ENCODE measurements at places on chromosomes 3 and 15. TPM values are rescaled to one million over a fixed set of nuclear protein-coding genes. Genes with fewer than 3 reads are reported as not detected.

CPNE9 gene
- not detected for total RNA-seq

ANKUB1 gene
- not detected for total RNA-seq

LTK gene
- 9.1 TPM for total RNA-seq

CSPG4 gene
- 11.2 TPM for total RNA-seq

DNA sequence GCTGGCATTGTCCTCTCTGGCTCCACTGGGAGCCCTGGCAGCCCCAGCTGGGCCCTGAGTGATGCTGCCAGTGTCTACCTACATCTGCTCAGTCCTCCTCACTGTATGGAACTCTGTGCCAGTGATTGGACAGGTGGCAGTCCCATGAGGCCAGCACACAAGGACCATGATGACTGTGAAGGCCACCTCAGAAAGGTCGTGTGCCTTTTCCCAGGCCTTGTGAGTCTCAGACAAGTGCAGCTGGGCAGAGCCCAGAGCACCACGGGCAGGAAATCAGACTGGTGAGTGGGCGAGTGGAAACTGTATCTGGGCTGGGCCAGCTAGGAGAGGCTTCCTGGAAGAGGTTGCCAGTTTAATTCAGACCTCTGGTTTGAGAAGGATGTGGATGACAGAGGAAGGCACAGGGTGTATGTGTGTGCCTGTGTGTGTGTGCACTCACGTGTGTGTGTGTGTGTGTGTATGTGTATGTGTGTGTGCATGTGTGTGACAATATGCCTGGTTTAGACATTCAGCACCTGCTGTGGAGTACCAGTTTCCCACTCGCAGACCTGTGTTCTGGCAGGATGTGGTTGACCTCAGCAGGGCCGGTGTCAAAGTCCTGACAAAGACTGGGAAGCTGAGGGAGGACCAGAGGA, 7.0 kb downstream of the MAPKAPK3 start:
- DNase-seq = no peak

DNA sequence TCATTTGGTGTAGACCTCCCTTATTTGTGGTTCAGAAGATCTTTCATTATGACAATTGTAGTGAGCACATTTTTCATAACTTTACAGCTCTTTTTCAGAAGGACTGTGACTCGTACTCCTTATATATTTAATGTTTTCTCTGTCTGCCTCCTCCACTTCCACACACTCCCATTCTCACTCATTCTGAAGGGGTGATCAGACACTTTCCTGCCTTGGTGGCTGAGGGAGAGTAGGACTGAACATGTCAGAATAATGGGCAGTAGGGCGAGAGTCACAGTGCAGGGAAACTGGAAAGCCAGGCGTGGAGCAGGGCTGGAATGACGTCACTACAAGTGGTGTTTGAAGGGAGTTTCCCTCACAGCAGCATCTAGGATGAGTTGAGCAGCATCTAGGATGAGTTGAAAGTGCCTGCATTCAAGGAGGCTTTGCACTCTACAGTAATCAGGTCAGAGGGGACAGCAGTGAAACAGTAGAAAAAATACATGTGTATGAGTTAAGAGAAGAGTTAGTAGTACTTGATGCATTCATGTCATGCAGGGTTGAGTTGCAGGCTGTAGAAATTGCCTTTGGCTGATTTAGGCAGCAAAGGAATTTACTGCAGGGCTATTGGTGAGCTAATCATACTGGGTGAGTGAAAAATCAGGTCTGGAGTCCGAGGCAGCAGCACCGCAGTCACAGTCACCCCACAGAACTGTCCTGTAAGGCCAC, 36.3 kb upstream of the FBXL22 start:
- DNase-seq = no peak

DNA sequence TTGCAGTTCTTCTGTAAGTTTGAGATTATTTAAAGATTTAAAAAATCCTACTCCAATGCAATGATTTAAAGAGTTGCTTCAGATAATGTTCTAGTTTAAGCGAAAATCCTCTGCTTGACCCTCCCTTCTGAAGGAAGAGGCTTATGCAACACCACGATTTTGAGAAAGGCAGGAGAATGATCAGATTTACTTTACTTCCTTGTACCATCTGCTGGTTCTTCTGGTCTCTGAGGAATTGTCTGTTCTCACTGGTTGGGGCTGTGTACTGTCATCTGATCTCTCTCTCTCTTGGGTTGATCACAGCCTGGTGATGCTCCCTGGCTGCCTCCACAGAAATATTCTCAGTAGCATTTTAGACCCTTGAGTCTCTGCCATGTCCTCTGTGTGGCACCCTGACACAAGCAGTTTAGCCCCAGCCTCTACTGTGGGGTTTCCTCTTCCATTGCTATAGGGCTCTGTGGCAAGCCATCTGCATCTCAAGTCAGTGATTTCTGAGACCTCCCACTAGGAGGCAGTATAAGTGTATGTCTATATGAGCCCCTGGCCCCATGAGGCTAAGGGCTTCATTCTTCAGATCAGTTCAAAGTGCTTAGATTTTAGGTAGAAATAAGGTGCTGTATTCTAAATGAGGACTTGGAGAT, 50.8 kb upstream of the PLAAT1 start:
- DNase-seq = no peak

GRCh38 chr15:90154861-90155626, 46.1 kb upstream of the SEMA4B start:
- peak; percentile 48 for DNase-seq

GRCh38 chr15:72196409-72197040, 1.1 kb downstream of the GRAMD2A start:
- no peak for DNase-seq

DNA sequence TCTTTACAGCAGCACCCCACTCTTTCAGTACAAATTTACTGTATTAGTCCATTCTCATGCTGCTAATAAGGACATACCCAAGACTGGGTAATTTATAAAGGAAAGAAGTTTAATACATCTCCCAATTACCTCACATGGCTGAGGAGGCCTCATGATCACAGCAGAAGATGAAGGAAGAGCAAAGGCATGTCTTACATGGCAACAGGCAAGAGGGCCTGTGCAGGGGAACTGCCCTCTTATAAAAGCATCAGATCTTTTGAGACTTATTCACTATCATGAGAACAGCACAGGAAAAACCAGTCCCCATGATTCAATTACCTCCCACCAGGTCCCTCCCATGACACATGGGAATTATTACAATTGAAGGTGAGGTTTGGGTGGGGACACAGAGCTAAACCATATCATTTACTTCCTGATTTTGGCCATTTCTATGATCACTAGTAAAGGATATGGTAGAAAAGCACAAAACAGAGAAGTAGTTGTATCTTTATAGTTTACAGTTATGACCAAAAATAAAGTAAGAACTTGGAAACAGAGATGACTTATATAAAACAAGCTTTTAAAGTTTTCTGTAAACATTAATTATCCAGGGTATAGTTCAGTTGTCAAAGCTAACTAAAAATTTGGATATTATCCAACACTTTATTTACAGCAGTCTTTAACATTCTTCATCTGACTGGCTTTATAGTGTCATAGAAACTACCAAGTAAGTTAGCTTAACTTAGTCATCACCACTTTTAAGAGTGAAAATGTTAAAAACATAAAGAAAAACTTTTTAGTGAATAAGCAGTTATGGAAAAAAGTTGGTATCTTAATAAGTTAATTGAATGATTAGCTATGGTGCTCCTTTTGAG, 40.2 kb downstream of the P2RY1 start:
- no peak for DNase-seq

DNA sequence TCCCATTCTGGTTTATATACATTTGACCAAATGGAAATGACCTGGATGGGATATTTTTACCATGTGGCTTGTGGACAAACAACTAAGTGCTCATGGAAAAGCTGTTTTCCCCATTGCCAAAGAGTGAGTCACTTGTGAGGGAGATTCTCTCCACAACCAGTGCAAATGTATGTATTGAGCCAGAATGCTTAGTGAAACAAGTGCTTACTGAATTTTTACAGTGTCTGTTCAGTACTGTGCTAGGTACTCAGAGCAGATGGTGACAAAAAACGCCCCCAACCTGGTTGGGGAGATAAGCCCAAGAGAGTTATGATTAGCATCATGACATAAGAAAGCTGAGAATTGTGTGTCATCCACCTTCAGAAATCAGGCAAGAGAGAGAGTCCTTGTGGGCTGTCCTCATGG, 2.3 kb downstream of the CHP1 start:
- no peak for DNase-seq

DNA sequence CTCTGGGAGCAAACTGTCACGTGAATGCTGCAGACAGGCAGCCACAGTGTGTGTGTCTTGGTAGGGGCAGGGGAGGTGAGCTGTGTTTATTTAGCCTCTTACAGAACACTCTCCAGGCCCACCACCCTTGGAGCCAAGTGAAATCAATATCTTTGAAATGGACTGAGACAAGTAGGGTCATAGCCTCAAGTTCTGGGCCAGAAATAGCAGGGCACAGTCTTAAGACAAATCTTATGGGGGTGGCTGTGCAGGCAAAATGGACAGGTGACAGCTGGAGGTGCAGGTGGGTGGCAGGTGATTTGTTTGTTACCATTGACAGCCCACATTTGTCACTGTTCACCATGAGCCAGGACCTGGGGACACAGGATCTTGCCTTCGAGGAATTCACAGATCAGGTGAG, 93.6 kb upstream of the NMNAT3 start:
- no peak for DNase-seq

DNA sequence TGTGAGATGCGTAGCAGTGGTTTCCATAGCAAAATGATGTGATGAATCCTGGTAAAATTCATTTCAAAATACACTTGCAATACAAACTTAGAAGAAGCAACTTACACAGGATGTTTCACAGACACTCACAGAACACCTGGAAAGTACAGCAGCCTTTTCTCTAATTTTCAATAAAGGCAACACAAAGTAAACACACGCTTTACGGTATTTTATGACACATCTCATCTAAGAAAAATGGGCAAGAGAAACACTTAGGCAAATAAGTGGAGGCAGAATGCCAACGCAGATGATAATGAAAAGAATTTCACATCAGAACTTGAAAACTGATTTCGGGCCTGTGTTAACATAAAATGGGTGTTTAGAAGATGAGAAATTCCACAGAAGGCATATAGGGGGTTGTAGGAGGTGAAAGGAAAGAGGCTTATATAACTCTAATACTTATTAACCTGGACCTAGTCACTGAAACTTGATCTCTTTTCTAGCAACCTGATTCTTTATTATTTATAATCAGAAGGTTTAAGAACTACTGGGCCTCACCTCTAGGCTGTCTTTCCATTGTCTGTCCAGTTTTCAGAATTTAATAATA, 25.6 kb upstream of the MAP3K13 start:
- no peak for DNase-seq

DNA sequence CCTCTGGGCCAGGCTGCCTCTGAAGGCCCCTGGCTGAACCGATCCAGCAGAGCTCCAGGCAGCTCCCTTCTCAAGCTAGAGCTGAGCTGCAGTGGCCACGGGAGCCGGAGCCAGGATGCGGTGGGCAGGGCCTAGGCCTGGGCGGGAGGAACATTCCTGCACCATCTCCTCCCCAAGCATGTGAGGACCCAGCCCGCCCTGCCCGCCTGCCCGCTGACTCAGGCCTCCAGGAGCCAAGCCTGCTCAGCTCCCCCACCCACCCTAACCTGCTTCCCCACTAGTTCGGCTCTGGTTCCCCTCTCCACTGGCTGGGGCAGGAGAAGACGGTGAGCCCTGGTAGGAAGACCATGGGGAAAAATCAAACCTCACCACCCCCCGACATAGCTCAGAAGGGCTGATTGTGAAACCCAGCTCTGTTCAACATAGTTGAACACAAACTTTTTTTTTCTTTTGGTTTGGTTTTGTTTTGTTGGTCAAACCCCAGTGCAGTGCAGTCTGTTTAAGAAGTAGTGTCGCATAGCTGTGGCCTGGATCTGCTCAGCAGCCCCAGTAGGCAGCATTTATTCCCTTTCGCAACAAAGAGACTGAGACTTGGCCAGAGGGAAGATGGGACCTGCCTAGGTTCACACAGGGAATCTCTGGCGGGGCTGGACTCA, 13.5 kb downstream of the SNX33 start:
- DNase-seq = peak; percentile 83

GRCh38 chr3:86176445-86176784, 814.5 kb downstream of the VGLL3 start:
- no peak for DNase-seq
